ENCODE measurements at places on chromosomes 5 and 9.

GRCh38 chr5:125343015-125343414 is 596.6 kb upstream of the ZNF608 start:
- DNase-seq: no peak

GRCh38 chr5:176711883-176712282 is 64.6 kb downstream of the TSPAN17 start:
- no peak for DNase-seq

GRCh38 chr5:37661951-37662350 is 177.9 kb downstream of the GDNF start:
- DNase-seq: no peak

DNA sequence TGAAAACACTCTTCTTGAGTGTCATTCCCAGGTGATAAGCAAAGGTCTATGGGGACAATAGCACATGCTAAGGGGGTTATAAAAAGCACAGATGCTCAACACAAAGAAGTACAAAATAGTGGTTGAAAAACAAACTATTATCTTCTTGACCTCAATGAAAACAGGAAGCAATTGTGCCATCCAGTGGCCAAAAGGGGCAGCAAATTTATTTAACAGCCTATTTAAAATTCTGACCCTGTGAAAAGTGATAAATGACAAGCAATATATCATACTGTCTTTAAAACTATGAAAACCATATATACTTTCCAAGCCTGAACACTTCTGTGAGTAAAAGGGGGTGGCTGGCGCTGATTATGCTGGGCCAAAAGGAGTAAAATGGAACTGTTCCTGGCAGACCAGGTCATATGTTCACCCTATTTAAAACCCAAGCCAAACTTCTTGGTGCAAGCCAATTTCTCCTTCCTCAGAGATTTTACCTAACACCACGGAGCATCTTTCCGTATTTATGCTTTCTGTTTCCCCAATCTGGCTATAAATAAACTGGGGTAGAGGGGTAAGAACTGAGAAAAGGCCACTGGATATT is 29.7 kb downstream of the TEX10 start:
- DNase-seq: no peak

DNA sequence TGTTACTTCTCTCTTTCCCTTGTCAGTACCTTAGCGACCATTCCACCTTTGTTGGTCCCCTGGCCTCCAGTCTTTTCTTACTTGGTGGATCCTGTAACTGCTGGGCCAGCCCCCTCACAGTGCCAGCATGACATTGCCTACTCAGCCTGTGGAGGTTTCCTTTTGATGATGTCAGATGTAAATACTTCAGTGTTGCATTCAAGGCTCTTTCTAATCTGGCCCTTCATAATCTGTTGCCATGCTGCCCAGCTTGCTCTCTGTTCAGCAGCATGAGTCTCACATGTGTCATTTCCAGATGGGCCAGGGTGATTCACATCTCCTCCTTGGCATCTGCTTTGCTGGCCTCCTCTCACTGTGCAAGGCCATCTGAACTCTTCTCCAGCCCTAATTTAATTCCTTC is 57.1 kb downstream of the MAST4 start:
- DNase-seq: no peak

DNA sequence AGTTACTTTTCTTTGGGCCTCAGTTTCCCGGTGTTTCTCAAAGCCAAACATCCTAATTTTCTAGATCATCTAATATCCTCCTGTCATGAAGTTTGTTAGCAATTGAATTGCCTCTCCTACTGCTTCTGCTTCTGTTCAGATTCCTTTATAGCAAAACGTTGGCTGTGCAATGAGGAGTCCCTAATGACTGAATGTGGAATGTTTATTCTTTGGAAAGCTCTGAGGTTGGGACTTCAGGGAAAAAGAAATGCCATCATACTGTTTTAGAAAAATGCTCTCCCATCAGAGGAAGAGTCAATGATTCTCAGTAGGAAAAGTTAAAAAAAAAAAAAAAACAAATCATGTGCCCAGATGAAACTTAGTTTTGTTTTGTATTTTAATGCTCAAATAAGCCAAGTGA is 268.7 kb upstream of the PAPPA start:
- DNase-seq: no peak

DNA sequence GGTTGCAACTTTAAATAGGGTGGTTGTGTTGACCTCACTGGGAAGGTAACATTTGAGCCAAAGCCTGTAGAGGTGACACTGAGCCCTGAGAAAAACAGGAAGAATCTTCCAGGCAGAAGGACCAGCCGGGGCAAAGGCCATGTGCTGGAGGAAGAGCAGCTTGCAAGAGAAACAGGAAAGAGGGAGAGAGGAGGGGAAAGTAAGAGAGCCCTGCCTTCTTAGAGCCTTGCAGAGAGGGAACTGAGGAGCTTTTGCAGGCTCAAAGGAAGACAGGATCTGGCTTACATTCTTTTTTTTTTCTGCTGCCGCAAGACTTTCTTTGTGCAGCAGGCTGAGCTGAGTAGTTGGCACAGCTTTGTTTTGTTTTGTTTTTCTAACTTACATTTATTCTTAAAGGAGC is 17.4 kb downstream of the C9orf153 start:
- no peak for DNase-seq

DNA sequence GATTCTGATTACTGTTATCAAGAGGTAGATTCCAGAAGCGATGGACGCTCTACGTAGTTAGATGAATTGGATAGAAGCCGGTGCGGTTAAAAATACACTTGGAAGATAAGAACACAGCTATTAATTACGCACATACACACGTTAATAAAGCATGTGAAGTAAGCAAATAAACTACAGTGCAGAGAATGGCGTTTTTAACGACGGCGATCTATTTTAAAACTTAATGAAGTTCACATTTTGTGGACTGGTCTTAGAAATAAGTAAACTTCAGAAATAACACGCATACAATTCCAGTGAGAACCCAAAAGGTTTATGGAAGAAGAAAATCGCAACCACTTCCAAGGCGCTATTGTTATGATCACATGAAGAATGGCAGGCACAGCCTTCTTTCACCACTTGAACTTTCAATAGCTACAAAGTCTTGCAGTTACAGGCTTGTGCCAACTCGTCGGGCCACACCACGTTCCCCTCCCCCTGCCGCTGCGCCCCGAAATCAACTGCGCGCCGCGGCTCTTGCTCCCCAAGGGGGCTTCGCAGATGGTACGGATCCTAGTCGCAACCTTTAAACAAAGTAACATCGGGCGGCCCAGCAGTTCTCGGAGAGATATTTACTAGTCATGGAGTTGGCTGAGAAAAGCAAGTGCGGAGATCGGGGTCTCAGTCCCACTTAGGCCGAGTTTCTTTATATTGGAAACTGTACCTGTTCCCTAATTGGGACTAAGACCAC is 866 bp upstream of the SEMA6A start:
- no peak for DNase-seq

DNA sequence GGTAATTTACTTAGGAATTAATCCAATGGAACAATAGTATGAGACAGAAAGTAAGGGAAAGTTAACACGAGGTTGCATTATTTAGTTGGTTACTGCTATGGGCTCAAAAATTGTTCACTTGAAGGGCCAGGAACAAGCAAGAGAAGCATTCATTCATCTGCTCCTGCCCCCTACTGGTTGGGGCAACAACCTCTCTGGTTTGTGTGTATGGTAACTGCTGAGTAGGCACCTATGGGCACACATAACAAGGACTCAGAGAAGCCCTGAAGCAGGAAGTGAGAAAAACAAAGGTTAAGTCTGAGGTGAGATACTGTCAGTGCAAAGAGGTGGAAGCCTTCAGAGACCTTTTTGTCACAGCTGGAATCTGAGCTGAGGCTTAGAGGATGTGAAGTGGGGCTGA is 34.4 kb upstream of the RANBP6 start:
- no peak for DNase-seq

GRCh38 chr9:80995759-80996158 is 693.6 kb downstream of the TLE1 start:
- no peak for DNase-seq

- DNase-seq: no peak
These were observed 818 bp upstream of the OBP2A start for GRCh38 chr9:135544981-135545635.

DNA sequence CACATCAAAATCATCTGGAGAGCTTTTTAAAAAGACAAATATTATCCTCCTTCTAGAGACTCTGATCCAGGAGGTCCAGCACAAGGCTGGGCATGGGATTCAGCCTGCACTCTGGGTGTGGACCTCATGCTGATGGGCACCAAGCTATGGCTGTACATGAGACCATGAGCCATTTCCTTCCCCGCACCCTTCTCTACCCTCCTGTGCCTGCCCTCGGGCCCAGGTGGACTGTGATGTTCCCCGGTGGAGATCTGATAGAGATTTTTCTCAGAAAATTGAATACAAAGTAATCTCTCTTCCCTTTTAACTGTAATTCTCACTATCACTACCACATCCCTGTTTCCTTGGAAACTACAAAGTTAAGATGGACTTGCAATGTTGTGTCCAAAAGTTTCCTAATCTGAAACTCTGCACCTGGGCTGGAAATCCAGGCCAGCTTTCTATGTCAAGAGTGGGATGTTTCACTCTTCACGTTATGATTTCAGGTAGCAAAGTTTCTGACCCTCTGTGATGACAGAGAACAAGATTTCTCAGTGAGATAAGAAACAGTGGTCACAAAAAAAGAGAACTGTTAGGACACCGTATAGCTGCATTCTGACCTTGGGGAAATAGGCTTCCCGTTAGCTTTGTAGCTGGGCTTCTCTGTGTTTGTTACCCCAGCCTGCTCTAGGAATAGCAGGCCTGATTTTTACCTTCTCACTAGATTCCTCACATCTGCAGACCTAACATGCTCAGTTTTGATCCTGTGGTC is 11.5 kb downstream of the SFXN1 start:
- DNase-seq: no peak

DNA sequence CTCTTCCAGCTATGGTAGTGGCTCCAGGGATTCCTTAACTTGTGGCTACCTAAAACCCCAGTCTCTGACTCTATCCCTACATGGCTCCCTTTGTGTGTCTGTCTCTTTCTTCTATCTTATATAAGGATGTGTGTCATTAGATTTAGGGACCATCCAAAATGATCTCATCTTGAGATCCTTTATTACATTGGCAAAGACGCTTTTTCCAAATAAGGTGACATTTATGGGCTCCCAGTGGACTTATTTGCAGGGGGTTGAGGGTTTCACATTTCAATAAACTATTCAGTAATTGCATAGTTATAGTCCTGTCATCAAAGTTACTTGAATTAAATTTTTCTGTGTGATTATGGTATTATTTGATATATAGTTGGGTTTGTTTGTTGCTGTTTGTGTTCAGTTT is 59.2 kb downstream of the NIPBL start:
- DNase-seq: no peak

GRCh38 chr9:78552802-78553201 is 255.9 kb downstream of the PSAT1 start:
- DNase-seq: no peak

GRCh38 chr9:86660146-86660943 is 287.0 kb downstream of the GAS1 start:
- no peak for DNase-seq

DNA sequence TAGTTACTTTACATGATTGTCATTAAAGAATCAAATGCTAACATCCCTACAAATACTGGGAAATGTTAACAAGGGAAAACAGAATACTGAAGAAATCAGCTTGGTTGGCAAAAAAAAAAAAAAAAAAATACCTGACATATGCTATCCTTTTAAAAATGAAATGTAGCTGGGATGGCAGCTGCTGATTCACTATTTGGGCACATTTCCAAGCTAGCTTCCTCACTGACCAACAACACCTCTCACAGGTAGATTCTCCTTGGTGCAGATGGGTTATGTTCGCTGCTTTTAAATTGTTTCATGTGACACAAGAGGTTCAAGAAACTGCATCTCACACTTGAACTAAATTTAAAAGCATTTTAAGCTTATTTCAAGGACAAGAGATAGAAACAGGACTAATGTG is 6.1 kb upstream of the PRUNE2 start:
- no peak for DNase-seq

DNA sequence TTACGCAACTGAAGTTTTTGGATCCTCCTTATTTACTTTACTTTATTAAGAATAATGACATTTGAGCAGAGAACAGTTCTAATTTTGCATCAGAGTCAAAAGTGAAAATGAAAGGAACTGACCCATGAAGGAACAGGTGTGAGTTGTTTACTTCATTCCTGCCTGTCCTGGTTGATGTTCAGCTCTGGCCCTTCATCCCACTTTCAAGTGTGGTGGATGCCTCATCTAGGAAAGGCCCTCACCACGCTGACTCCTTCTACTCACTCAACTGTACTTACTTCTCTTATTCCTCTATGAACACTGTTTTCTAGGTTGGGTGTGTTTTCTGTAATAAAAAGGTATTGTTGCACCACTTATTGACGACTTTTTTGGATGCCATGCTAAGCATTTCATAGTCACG is 61.8 kb upstream of the PLEKHG4B start:
- DNase-seq: no peak

GRCh38 chr5:146761811-146762210 is 116.7 kb downstream of the PPP2R2B start:
- DNase-seq: no peak

GRCh38 chr5:1512541-1513291 is 11.0 kb downstream of the LPCAT1 start:
- DNase-seq: no peak

DNA sequence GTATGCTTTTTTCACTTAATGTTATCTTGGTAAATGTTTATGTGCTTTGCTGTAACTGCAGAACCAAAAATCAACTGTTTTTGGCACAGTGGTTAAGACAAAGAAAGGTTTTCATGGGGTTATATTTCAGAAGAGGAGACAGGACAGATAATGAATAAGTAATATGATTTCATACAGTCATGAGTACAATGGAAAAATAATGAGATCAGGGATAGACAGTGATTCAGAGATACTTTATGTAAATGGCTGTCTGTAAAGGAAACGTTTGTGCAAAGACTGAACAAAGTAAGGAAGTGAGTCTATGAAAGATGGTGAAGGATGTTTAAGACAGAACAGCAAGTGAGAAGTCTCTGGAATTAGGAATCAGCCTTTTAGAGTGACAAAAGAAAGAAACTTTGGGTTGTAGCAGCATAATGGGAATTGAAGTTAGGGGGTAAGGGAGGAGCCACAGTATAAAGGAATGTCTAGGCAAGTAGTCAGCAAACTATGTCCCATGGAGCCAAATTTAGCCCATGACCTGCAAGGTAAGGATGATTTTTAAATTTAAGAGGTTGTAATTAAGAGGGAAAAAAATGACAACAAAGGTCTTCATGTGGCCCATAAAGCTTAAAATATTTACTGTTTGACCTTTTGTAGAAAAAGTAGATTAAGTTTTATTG is 55.0 kb downstream of the TNPO1 start:
- DNase-seq: no peak

DNA sequence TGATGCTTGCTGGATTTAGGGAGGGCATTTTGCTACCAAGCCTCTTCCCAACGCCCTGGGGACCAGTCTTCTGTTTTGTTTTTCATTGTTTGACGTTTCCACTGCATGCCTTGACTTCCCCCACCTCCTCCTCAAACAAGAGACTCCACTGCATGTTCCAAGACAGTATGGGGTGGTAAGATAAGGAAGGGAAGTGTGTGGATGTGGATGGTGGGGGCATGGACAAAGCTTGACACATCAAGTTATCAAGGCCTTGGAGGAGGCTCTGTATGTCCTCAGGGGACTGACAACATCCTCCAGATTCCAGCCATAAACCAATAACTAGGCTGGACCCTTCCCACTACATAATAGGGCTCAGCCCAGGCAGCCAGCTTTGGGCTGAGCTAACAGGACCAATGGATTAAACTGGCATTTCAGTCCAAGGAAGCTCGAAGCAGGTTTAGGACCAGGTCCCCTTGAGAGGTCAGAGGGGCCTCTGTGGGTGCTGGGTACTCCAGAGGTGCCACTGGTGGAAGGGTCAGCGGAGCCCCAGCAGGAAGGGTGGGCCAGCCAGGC is 23.0 kb downstream of the PCDHGC5 start:
- no peak for DNase-seq

- DNase-seq: no peak
These were observed 117.5 kb upstream of the ZNF366 start for GRCh38 chr5:72624641-72625236.

All from cortex of kidney (tissue), 1 donor.